ENCODE measurements at places on chromosomes 2 and 18. TPM values are rescaled to one million over a fixed set of nuclear protein-coding genes. Genes with fewer than 3 reads are reported as not detected.

Gene POTEC
- not detected for total RNA-seq

Gene PLEKHH2
- 63.5 TPM for total RNA-seq

Gene CNDP1
- total RNA-seq, result not detected

Gene CGREF1
- total RNA-seq, result 3.4 TPM

Gene CAPN10
- 17.0 TPM for total RNA-seq

- H3K27ac ChIP-seq, result no peak overlapping the region
- no peak overlapping the region for H3K4me3 ChIP-seq
- no peak for DNase-seq
- H3K36me3 ChIP-seq, result no peaks in the 10 kb centered on the region
These were observed 15.9 kb downstream of the GTF3C3 start for GRCh38 chr2:196783431-196784094.

DNA sequence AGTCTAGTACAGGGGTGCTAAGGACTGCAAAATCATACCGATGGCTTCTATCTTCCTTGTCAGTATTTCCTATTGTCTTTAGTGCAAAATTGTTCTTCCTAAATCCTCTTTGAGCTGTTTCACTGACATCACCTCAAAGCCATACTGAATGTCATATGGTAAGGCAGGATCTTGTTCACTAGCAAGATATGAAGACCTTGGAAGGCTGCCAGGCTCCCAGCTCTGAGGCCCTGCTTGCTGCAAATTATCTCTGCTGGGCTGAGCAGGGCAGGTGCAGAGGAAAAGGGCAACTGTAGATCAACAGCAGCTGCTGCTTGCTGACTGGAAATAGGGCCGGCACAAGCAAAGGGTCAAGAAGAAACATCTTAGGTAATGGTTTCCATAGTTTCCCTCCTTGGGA lies 58.2 kb downstream of the PMAIP1 start:
- H3K36me3 ChIP-seq, result no peaks in the 10 kb centered on the region
- no peak overlapping the region for H3K27ac ChIP-seq
- H3K27me3 ChIP-seq, result no peaks in the 10 kb centered on the region
- H3K4me1 ChIP-seq, result no peaks in the 10 kb centered on the region

- H3K27ac ChIP-seq, result no peak overlapping the region
- H3K4me1 ChIP-seq, result no peaks in the 10 kb centered on the region
- no peaks in the 10 kb centered on the region for H3K27me3 ChIP-seq
These were observed 530.3 kb upstream of the MEX3C start for GRCh38 chr18:51727780-51728179.

- H3K4me1 ChIP-seq, result no peaks in the 10 kb centered on the region
- DNase-seq, result no peak
- no peak overlapping the region for H3K27ac ChIP-seq
- H3K4me3 ChIP-seq, result no peak overlapping the region
- H3K36me3 ChIP-seq, result no peaks in the 10 kb centered on the region
These were observed 10.6 kb downstream of the DAW1 start for GRCh38 chr2:227881866-227882517.

GRCh38 chr18:12518326-12518725 lies 110.6 kb downstream of the PRELID3A start:
- no peak overlapping the region for H3K27ac ChIP-seq
- no peak for DNase-seq
- H3K36me3 ChIP-seq, result no peaks in the 10 kb centered on the region
- H3K4me3 ChIP-seq, result no peak overlapping the region

GRCh38 chr2:50125246-50125645 lies 906.7 kb downstream of the NRXN1 start:
- H3K4me1 ChIP-seq, result no peaks in the 10 kb centered on the region
- DNase-seq, result no peak
- H3K4me3 ChIP-seq, result no peak overlapping the region
- no peaks in the 10 kb centered on the region for H3K36me3 ChIP-seq
- H3K27ac ChIP-seq, result no peak overlapping the region
- no peaks in the 10 kb centered on the region for H3K27me3 ChIP-seq

DNA sequence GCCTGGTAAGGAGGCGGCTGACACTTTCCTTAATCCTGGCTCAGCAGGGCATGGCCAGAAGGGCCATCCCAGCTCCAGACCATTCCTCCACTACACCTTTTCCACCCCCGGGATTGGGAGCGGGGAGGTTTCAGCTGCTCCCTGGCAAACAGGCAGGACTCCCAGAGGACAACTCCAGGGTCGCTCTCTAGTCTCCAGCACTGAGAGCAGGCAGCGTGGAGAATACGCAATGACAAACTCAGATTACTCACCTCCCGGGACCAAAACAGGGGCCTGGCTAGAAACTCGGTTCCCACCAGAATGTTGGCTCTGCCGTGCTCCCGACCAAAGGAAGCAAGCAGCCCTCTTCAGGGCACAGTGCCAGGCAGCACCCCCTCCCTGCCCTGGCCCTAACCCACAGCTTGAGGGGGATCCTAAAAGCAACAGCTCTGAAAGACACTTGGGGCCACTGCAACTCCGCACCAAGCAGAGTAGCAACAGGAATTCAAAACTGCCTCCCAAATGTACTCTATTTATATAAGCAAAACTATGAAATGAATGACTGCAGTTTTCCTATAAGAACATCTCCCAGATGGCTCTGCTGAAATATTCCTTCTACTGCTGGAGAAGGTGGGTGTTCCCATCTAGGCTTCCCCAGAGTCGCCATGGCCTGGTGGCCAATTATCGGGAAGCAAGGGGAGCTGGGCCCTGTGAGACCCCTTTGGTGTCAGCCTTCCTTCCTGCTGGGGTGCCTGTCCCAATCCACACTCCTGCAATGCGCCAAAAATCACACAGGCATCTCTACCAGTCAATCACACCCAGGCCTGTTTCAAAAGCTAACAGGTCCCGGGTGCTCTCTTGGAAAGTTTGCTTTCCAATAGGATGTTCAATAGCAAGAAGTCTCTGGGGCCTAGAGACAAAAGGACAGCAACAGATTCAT lies 61.2 kb upstream of the POMC start:
- DNase-seq, result no peak
- H3K27me3 ChIP-seq, result no peaks in the 10 kb centered on the region
- H3K4me3 ChIP-seq, result no peak overlapping the region
- peak overlapping the region; percentile 33 for H3K27ac ChIP-seq
- peaks cover 4% of the 10 kb centered on the region for H3K36me3 ChIP-seq

DNA sequence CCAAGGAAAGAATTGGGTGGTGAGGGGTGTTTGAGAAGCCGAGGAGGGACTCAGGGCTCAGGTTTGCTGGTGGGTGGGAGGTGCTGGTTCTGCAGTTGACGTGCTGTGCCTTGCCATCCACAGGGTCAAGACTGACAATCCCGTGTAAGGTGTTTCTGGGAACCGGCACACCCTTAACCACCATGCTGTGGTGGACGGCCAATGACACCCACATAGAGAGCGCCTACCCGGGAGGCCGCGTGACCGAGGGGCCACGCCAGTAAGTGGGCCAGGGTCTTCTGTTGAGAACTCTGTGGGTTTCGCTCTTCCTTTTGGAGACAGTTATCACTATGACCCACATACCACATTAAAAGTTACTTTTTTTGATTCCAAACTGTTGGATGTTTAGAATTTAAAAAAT lies 32.6 kb downstream of the IL1R2 start:
- peak overlapping the region; percentile 93 for H3K27ac ChIP-seq
- no peaks in the 10 kb centered on the region for H3K36me3 ChIP-seq
- DNase-seq, result no peak
- H3K27me3 ChIP-seq, result no peaks in the 10 kb centered on the region
- H3K4me3 ChIP-seq, result no peak overlapping the region

DNA sequence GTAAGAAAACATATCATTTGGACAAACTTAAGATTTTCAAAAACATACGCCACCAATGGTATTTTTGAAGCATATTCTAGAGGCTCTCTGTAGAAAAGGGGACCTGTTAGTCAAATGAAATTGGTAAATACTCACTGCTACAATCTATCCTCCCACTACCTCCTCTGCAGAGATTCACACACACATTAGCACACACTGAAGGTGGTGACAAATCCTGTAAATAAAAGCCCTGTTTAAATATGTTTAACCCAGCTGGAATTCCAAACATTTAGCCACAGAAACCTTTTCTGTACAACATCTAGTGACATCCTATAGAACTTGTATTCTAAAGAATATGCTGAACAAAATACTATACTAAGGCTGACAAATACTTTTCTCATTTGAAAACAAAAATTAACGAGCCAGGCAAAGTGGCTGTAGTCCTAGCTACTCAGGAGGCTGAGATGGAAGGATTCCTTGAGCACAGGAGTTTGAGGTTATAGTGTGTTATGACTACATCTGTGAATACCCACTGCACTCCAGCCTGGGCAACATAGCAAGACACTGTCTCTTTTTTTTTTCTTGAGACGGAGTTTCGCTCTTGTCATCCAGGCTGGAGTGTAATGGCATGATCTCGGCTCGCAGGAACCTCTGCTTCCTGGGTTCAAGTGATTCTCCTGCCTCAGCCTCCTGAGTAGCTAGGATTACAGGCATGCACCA lies 25.9 kb downstream of the ALS2 start:
- no peaks in the 10 kb centered on the region for H3K4me1 ChIP-seq
- H3K36me3 ChIP-seq, result no peaks in the 10 kb centered on the region
- H3K27ac ChIP-seq, result no peak overlapping the region
- no peak overlapping the region for H3K4me3 ChIP-seq

- H3K36me3 ChIP-seq, result no peaks in the 10 kb centered on the region
- no peaks in the 10 kb centered on the region for H3K4me1 ChIP-seq
- H3K4me3 ChIP-seq, result no peak overlapping the region
- H3K27me3 ChIP-seq, result no peaks in the 10 kb centered on the region
- DNase-seq, result no peak
These were observed 117.3 kb downstream of the CDC42EP3 start for GRCh38 chr2:37554155-37554510.

DNA sequence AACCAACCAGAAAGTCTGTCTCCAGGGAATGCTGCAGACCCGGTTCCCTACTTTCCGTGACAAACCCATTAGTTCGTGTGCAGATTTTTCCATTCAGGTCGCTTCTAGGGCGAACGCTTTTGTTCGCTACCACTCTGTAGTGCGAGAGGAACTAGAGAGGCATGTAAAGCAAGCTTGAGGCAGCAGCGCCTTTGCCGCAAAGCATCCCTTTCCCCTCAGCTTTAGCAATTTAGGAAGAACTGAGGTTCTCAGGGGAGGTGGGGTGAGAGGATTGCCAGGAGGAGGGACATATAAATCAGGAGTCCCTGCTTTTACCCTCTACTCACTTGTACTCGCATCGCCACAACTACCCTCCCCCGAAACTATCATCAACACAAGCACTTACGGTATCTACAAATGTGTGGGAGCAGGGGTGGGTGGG lies 748 bp upstream of the ZNF804A start:
- peak overlapping the region; percentile 58 for H3K4me3 ChIP-seq

GRCh38 chr2:73593680-73594079 lies 48.5 kb downstream of the NAT8 start:
- H3K4me1 ChIP-seq, result no peaks in the 10 kb centered on the region
- H3K27me3 ChIP-seq, result no peaks in the 10 kb centered on the region
- H3K4me3 ChIP-seq, result no peak overlapping the region
- no peak overlapping the region for H3K27ac ChIP-seq
- H3K36me3 ChIP-seq, result no peaks in the 10 kb centered on the region

DNA sequence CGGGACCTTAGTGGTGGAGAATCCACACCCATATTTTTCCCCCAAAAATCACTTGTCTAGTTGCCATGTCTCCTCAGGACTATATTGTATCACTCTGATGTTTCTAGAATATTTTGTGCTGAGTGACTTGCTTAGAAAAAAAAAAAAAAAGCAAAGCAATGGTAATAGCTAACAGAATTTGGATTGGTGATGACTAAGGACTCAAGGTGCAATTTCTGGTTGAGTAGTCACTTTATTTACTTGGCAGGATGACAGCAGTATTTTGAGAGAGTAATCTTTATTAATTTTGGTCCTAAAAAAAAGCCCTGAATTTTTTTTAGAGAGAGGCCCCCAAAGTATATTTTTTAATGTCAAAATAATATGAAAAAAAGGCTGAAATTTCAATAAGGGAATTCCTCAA lies 32.8 kb upstream of the MYO3B start:
- H3K27ac ChIP-seq, result no peak overlapping the region
- no peaks in the 10 kb centered on the region for H3K36me3 ChIP-seq
- H3K27me3 ChIP-seq, result no peaks in the 10 kb centered on the region
- no peak overlapping the region for H3K4me3 ChIP-seq
- H3K4me1 ChIP-seq, result no peaks in the 10 kb centered on the region

DNA sequence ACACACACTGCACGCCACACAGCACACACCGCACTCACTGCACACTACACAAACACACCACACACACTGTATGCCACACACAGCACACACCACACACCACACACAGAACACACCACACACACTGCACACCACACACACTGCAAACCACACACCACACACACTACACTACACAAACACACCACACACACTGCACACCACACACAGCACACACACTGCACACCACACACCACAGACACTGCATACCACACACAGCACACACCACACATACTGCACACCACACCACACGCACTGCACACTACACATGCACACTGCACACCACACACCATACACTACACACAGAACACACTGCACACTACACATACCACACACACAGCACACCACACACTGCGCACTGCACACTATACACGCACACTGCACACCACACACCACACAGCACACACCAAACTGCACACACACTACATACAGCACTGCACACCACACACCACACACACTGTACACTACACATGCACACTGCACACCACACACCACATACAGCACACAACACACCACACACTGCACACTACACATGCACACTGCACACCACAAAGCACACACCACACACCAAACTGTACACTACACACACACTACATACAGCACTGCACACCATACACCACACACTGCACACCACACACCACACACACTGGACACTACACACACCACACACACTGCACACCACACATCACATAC lies 59.6 kb downstream of the ASB1 start:
- no peaks in the 10 kb centered on the region for H3K36me3 ChIP-seq
- no peak overlapping the region for H3K4me3 ChIP-seq
- H3K4me1 ChIP-seq, result no peaks in the 10 kb centered on the region
- DNase-seq, result no peak
- no peaks in the 10 kb centered on the region for H3K27me3 ChIP-seq

- H3K4me3 ChIP-seq, result peak overlapping the region; percentile 46
- no peaks in the 10 kb centered on the region for H3K4me1 ChIP-seq
- H3K27ac ChIP-seq, result no peak overlapping the region
- H3K36me3 ChIP-seq, result no peaks in the 10 kb centered on the region
- H3K27me3 ChIP-seq, result no peaks in the 10 kb centered on the region
These were observed 50.5 kb upstream of the TUBA3D start for GRCh38 chr2:131425231-131425941.

Data from breast epithelium (tissue), 4 donors.